ENCODE measurements at places on chromosomes 6 and 20. TPM values are rescaled to one million over a fixed set of nuclear protein-coding genes. Genes with fewer than 3 reads are reported as not detected.

The MRPL18 gene
- 80.2 TPM for total RNA-seq

The TOX2 gene
- total RNA-seq = not detected

The RIPOR3 gene
- 0.64 TPM for total RNA-seq

The DNAAF9 gene
- 6.8 TPM for total RNA-seq

The DEFB124 gene
- total RNA-seq = not detected

The PHACTR3 gene
- 3.4 TPM for total RNA-seq

The POM121L2 gene
- total RNA-seq = not detected

The KHDC1L gene
- not detected for total RNA-seq

Data from tracheal epithelial cell (primary cell).